ENCODE measurements at places on chromosomes 3 and 15. TPM values are rescaled to one million over a fixed set of nuclear protein-coding genes. Genes with fewer than 3 reads are reported as not detected.

The CCR3 gene
- not detected for total RNA-seq

The MESP1 gene
- total RNA-seq = 8.4 TPM

The LRRC34 gene
- 1.6 TPM for total RNA-seq

The GRK7 gene
- total RNA-seq = not detected

The KBTBD13 gene
- total RNA-seq = 5.2 TPM

The CXCR6 gene
- total RNA-seq = 0.33 TPM

The SMCO1 gene
- 73.0 TPM for total RNA-seq

The CHRNA5 gene
- total RNA-seq = 2.2 TPM

- DNase-seq = no peak
These were observed 17.7 kb upstream of the LAMP3 start for GRCh38 chr3:183180110-183180783.

DNA sequence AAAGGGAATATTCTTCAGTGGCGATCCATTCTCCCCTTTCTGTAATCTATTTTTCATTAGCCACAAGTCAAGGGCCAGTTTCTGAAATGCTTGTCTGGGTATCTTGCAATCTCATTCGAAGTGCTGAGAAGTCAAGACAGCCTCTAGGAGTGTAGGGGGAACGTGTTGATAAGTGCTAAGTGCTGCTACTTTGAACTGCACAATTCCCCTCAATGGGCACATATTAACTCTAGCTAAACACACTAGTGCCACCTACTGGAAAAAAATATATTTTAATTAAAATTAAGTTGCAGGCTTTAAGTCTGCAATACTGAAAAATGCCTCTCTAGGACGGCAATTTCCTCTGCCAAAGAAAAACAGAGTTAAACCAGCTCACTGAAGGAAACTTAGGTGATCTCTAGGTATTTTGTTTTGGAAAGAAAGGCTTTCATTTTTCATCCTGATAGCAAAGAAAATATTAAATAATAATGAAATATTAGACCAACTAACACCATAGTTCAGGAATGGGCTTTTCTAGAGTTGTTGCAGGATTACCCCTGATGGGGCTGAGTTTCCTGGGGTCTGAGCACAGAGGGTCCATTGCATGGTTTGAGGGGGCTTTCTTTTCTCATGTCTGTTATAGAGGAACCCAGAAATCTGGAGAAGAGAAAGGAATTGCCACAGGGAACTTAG is 181.9 kb upstream of the KBTBD8 start:
- no peak for DNase-seq

GRCh38 chr3:142664311-142664710 is 59.5 kb upstream of the TRPC1 start:
- DNase-seq = no peak

DNA sequence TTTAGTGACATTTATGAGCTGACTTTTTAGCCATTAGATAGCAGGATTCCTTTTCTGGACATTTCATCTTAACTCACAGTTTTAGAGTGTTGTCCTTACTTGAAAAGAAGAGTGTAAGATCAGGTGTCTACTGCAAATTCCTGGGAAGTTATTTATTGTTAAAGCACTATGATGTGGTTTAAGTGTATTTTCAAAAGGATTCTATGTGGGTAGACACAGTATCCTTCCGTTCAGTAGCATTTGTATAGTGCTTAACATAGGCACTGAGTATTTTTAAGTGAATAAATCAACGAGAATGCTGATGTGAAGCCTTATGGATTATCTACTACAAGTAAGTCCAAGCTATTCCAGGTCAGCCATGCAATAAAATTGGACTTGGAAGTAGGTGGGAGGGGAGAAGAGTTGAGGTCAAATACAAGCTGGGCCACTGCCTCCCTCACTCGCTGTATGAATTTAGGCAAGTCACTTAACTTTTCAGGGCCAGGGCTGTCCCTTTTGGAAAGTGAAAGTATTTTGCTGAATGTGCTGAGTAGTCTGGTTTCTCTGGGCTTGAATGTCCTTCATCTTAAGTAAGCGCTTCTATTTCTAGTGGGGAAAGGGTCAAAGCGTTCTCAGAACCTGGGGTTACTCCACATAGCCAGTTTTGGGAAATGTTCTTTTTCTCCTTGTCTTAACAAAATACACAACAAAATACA is 48.6 kb downstream of the GAP43 start:
- DNase-seq = no peak

- no peak for DNase-seq
These were observed 866.1 kb downstream of the NSUN3 start for GRCh38 chr3:94928921-94929320.

GRCh38 chr3:40827226-40827625 is 302.5 kb downstream of the ZNF621 start:
- DNase-seq = no peak

DNA sequence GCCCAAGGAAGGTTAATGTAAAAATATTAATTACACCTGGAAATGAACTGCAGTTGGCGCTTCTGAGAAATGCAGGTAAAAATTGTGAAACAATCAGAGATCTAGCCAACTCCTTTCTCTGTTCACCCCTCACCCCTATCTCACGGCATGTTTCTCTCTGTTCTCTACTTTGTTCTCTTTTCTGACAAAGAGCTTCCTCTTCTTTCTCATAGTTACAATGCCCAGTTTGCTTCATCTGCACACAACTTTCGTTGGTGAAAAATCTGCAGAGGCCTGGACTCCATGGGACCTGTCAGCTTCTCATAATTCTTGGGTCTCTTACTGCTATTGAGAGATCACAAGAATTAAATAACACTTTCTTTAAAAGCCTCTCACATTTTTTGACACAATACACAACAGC is 212.9 kb upstream of the LRRN1 start:
- no peak for DNase-seq
